ENCODE measurements at places on chromosomes 16 and 17. TPM values are rescaled to one million over a fixed set of nuclear protein-coding genes. Genes with fewer than 3 reads are reported as not detected.

GRCh38 chr17:19705201-19705600 is 11.2 kb downstream of the SLC47A2 start:
- DNase-seq, result no peak

- DNase-seq, result no peak
Observed at GRCh38 chr16:83568345-83568744, 239.4 kb upstream of the HSBP1 start.

The GNG13 gene
- total RNA-seq, result not detected

DNA sequence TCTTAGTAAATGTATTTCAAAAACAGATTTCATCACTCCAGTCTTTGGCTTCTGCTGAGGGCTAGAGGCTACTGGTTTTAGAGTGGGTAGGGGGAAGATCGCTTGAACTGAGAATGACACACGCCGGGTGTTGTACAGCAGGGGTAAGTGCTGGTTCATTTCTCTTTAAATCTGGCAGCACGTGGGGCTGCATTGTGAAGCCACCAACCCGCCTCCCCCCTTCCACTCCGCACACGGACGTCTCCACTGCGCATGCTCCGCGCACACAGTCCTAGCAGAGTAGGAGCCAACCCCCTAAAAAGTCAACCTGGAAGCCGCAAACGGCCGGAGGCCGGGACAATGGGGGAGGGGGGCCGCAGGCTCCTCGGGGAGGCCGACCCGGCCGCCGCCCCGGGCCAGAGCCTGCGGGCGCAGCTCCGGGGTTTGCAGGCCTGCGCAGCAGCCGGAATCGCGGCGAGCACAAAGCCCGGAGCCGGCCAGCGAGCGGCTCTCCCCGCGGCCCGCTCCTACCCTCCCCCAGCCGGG is 1.3 kb downstream of the UBE2G1 start:
- DNase-seq, result peak; percentile 93

GRCh38 chr16:74035816-74036215 is 260.8 kb upstream of the PSMD7 start:
- no peak for DNase-seq

The LITAFD gene
- not detected for total RNA-seq

DNA sequence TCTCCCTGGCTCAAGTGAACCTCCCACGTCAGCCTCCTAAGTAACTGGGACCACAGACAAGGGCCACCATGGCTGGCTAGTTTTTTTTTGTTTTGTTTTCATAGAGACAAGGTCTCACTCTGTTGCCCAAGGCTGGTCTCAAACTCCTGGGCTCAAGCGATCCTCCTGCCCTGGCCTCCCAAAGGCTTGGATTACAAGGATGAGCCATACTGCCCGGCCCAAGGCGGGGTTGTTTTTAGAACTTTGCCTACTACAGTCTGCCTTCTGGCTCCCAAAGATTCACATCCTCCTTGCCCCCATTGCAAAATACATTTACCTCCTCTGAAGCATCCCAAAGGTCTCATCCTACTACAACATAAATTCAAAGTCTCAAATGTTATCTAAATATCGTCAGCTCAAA is 49.5 kb upstream of the PHOSPHO1 start:
- DNase-seq, result no peak

GRCh38 chr16:64180136-64180900 is 941.5 kb downstream of the CDH11 start:
- no peak for DNase-seq

GRCh38 chr16:85978291-85978775 is 79.4 kb downstream of the IRF8 start:
- DNase-seq, result no peak

DNA sequence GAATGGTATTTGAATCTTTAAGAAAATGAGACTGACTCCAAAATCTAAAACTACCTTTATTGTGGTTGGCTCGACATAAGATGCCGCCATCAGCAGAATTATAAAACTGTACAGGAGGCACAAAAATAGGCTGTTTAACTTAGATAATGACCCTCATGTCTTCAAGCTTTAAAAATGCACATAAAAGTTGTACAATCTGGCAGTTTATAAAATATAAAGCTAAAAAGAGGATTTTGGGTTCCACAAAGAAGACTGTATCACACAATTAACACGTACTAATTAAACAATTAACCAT is 18.6 kb upstream of the ICAM2 start:
- DNase-seq, result no peak

Data from dermis microvascular lymphatic vessel endothelial cell (primary cell).